ENCODE measurements at places on chromosomes 12 and 14.

- DNase-seq: no peak
Observed at GRCh38 chr12:49534731-49535278, 4.0 kb upstream of the KCNH3 start.

GRCh38 chr14:32087173-32087861 is 10.2 kb downstream of the ARHGAP5 start:
- DNase-seq: no peak

DNA sequence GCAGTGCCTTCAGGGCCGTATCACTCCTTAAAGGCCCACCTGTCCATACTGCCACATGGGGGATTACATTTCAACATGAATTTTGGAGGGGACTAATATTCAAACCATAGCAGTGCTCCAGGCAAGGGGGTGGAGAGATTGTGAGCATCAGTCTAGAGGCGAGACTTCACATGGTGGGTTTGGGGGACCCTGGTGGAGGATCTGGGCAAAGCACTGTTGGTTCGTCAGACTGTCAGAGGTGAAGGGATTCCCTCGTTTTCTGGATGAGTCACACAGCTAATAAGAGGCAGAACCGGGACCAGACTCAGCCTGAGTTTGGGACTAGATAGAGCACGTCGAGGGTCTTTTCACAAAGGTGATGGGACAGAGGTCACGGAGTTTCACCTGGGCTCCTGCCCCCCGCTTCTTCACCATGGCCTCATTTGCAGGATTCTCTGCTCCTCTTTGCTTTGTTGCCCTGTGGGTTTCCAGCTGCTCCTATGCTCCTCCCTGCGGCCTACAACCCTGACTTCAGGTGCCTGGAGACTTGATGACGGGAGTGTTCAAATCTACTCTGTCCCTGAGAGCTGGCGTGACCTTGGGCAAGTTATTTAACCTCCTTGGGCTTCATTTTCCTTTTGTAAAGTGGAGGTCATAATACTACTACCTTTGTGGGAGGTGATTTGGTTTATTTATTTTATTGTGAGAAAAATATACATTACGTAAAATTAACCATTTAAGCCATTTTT is 41.5 kb downstream of the TEAD4 start:
- no peak for DNase-seq

GRCh38 chr12:13211859-13212664 is 15.5 kb downstream of the EMP1 start:
- DNase-seq: peak; percentile 35

DNA sequence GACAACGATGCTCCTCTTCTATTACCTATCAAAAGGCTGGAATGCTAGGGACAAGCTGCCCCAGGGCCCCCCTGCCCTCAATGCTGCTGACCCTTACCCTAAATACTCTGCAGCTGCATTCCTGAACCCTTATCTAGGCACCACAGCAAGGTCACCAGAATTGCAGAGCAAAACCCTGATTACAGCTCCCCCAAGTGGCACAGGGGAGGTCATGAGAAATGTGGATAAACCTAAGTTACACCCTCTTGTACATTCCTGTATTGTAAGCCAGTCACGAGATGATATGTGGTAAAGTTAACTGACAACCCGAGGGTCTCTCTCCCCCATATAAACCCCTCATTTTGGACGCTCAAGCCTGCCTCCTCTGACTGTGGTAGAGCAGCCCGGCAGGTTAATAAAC is 411.8 kb upstream of the STXBP6 start:
- no peak for DNase-seq

DNA sequence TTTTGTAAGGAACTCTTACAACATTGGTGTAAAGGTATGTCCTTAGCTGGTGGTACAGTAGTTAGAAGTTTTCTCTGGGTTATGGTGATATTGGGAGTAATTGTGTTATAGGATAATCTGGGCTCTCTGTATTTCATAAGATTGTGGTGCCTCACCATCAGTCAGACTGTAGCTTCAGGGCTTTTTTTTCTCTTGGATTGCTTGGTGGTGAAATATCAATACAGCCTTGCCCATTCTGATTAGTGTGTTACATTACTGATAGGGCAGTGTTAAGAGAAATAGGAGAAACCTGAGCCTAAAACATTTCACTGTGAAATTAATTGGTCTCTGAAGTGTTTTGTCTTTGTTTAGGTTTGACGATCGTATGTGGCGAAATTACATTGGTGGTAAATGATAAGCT is 71.0 kb downstream of the RCOR1 start:
- no peak for DNase-seq

DNA sequence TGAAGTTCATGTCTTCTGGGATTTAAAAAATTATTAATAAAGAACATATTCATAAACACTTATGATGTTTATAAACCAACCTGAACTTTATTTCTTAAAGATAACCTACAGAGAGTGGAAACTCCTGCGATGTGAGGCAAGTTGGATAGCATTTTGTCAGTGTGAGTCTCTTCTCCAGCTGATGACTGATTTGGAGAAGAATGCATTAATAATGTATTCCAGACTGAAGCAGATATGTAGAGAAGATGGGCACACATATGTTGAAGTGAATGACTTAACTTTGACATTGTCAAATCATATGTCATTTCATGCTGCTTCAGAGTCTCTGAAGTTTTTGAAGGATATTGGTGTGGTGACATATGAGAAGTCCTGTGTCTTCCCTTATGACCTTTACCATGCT is 7.3 kb downstream of the HELB start:
- DNase-seq: no peak

- DNase-seq: no peak
Observed at GRCh38 chr14:39217214-39217879, 16.4 kb upstream of the MIA2 start.

DNA sequence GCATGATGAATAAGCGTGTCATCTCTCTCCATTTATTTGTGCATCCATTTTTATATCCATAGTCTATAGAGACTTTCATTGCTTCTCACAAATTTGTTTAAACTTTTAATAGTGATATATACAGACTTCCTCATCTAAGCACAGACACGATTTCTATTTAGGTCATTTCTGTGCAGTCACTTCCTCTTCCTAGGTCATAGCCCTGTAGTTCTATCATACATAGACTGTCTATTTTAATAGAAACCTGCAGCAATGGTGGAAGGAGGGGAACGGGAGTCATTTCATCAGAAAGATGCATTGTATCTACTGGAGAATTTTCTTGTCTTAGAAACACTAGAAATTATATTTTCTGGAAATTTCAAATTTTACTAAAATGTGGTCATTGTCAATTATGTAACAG is 133.4 kb upstream of the FGD4 start:
- DNase-seq: no peak

Measured in stimulated activated CD4-positive, alpha-beta T cell treated with anti-CD3 and anti-CD28 coated beads, Interleukin-15, amount 100 ng/mL, for 1 hour (primary cell).